ENCODE measurements at places on chromosomes 1 and 21. TPM values are rescaled to one million over a fixed set of nuclear protein-coding genes. Genes with fewer than 3 reads are reported as not detected.

GRCh38 chr1:160534823-160535605 lies 12.0 kb upstream of the SLAMF6 start:
- peaks cover 17% of the 10 kb centered on the region for H3K4me1 ChIP-seq

DNA sequence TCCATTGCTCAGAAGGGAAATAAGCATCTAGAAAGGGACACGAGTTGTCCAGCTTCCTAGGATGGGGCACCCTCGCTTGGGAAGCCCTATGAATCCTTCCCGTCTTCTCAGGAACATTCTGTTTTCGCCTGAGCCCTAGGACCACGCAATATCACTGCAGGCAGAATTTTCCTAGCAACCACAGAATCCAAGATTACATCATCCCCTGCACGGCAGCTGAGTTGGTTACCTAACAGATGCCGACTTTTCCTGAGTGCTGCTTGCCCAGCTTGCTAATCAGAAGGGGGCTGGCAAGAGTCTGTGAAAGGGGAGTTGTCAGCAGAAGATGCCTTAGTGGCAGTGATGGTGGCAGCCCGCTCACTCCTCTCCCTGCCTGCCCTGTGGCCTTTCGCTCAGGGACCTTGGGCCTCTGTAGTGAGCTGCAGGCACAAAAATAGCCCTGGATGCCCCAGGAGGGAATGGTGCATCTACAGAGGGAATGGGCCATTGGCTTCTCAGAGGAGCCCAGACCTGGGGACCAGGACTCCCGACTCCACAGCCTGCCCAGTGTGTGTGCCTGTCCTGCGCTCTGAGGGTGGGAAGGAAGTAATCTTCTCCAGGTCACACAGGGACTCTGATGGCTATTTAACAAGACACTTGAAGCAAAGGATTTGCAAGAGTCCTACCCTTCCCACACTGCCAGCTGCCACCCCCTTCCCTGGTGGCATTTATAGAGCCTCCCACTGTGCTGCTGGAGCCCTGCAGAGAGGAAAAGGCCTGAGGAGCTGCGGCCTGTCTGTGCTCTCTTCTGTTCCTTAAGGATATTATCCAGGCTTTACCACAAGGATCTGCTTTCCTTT lies 28.9 kb upstream of the CLSTN1 start:
- no peak overlapping the region for H3K4me3 ChIP-seq
- H3K36me3 ChIP-seq, result peaks cover 7% of the 10 kb centered on the region
- H3K27ac ChIP-seq, result no peak overlapping the region
- no peak for DNase-seq
- H3K27me3 ChIP-seq, result no peaks in the 10 kb centered on the region

The SLC16A4 gene
- 0.55 TPM for total RNA-seq

DNA sequence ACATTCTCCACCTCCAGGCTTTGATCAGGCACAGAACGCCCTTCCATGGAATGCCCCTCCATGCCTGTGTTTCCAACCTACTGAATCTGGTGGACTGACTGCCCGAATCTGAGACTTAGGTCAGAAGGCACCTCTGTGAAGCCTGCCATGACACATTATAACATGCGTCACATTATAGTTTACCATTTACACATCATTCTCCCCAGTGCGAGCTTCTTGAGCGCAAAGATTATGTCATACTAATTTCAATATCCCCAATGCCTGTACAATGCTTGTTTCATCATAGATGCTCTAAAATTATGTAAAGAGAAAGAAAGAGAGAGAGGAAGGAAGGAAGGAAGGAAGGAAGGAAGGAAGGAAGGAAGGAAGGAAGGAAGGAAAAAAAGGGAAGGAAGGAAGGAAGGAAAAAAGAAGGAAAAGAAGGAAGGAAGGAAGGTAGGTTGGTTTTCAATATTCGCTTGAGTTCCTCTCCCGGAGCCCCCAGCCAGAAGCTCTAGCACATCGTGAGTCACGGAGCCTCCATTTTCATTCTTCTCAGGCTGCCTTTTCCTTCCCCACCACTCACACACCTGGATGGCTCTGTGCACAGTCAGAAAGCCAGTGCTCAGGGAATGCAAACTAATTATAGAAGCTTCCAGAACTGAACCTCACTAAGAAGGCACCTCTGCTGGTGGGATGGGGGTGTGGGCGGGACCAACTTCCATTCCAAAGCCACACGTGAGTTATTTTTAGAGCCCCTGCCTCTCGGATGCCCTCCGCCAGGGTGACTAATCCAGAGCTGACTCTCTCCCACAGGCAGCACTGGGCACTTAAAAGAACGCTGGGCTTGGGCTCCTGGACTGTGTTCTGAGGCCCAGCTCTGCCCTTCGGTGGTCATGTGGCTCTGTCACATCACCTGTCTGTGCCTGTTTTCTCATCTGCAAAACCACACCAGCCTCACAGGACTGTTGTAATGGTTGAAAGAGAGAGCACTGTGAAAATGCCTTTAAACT lies 27.4 kb downstream of the LAMB3 start:
- no peaks in the 10 kb centered on the region for H3K36me3 ChIP-seq
- no peak overlapping the region for H3K4me3 ChIP-seq
- DNase-seq, result no peak
